Myocyte (in vitro differentiated cells): ENCODE measurements at places on chromosomes 3 and 15.

GRCh38 chr3:88412346-88412745 lies 262.6 kb downstream of the C3orf38 start:
- DNase-seq, result peak; percentile 4

DNA sequence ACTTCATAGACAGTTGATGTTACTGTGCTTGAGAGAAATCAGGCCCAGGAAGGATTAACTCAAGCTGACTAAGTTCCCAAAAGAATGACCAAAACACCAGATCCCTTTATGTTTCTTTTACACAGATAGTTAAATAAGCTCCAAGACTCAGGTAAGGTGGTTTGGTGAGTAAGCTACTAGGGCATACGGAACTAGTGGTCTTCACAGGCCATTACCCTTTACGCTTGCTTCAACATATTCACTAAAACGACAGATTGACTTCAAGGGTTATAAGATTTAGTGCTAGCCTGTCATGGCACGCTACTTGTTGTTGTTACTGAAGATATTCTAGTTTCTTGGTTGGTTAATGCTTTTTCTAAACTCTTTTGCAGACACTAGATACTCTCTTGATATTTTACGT lies 369.3 kb downstream of the LPP start:
- DNase-seq, result no peak

- no peak for DNase-seq
These were observed 707 bp upstream of the FAM81A start for GRCh38 chr15:59437142-59437816.

- DNase-seq, result no peak
These were observed 196.2 kb upstream of the MRPL3 start for GRCh38 chr3:131699001-131699400.

- no peak for DNase-seq
These were observed 699.5 kb upstream of the NAALADL2 start for GRCh38 chr3:174159604-174160003.

GRCh38 chr3:65603631-65604030 lies 435.1 kb downstream of the MAGI1 start:
- no peak for DNase-seq

- DNase-seq, result no peak
These were observed 23.3 kb upstream of the LMOD3 start for GRCh38 chr3:69145688-69146087.

DNA sequence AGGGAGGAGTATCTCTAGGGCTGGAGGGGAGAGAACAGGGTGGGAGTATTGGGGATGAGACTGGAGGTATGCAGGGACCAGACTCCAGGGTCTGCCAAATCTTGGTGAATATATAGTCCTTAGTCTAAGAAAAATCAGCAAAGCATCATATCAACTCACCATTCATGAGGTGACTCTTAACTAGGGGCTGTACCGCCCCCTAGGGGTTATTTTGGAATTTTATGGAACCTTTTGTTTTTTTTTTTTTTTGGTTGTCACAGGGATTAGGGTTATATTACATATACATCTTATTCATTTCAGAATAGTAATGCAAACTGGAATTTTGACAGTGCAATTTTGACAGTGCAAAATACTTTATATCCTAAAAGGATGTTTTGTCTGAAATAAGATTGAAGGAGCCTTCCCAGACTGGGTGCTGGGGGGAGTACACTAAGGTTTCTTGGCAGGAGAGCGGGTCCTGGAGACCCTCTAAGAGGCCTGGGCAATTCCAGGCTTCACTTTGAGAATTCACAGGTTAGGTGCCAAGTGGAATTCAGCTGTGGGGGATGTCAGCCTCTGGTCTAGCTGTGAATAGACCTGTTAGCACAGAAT lies 7.5 kb downstream of the CMTM7 start:
- DNase-seq, result peak; percentile 75

DNA sequence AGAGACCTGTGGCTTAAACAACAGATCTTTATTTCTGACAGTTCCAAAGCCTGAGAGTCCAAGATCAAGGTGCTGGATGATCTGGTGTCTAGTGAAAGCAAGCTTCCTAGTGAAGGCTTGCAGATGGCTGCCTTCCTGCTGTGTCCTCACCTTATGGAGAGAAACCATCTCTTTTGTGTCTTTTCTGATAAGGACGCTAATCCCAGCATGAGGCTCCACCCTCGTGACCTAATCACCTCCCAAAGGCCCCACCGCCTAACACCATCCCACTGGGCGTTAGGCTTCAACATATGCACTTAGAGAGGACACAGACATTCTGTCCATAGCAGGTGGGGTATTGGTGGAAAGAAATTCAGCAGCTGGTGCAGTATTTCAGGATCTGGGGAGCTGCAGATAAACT lies 19.8 kb upstream of the LYSMD4 start:
- DNase-seq, result no peak

- DNase-seq, result no peak
These were observed 42.1 kb downstream of the NR2F2 start for GRCh38 chr15:96372554-96372953.

DNA sequence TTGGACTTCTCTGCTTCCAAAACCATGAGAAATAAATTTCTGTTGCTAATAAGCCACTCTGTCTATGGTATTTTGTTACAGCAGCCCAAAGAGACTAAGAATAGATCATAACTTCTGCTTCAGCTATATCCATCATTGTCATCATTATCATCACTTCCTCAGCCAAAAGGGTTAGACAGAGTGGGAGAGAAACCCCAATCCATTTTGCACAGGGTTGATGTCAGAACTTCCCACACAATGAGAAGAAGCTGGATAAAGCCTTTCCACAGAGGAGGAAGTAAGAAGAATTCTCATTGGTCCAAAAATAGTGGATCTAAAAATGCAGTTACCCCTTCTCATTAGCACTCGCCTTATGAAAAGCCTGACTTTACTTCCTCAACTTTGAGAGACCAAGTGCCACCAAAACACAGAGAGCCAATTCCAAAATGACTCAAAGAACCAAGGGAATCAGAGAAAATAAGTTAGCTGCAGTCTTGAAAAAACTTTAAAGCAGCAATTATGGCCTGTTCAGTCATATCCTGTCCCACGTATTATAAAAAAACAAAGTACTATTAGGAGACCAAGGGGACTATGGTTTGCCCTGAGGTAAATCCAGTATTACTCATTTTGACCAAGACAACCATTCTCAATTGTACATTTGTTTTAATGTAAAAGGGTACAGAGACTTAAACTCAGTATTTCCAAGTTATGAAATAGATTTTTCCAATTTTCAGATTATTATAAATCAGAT lies 80.2 kb downstream of the WNT5A start:
- DNase-seq, result no peak

GRCh38 chr15:73926219-73927002 lies at the start of gene LOXL1:
Gene LOXL1 (plus strand): TSS chr15:73926462. CDS start chr15:73926784, 322 bp downstream.
- DNase-seq, result peak; percentile 96

DNA sequence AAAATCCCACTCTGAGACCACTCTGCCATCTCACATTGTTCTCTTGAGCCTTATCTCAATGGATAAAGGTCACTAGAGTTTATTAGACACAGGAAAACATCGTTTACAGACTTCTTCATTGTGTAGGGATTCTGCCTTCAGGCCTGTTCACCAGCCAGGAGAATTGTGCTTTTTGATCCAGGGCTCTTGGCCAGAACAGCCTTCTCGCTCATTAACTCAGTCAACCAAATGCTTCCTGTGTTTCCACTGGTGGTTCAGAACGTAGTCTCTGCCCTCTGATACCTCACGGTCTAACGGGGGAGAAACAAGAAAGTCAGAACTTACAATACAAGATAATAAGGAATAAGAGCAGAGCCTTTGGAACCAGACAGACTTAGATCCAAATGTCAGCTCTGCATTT lies 54.2 kb upstream of the TSEN2 start:
- no peak for DNase-seq
